ENCODE measurements at places on chromosomes 1 and 21.

DNA sequence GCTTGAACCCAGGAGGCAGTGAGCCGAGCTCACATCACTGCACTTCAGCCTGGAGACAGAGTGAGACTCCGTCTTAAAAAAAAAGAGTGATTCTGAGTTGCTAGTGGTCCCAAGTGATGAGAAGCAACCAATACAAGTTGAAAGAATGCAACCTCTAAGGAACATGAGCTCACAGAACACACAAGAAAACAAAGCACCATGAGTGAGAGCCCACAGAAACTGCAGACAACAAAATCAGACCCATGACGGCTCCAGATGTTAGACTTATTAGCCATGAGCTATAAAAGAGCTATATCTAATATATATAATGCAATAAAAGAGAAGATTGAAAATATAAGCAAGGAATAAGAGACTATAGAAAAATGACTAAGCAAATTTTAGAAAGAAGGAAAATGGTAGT lies 50.0 kb downstream of the MATN1 start:
- no peak for DNase-seq

GRCh38 chr1:33007190-33008050 lies 29.3 kb downstream of the AK2 start:
- no peak for DNase-seq

DNA sequence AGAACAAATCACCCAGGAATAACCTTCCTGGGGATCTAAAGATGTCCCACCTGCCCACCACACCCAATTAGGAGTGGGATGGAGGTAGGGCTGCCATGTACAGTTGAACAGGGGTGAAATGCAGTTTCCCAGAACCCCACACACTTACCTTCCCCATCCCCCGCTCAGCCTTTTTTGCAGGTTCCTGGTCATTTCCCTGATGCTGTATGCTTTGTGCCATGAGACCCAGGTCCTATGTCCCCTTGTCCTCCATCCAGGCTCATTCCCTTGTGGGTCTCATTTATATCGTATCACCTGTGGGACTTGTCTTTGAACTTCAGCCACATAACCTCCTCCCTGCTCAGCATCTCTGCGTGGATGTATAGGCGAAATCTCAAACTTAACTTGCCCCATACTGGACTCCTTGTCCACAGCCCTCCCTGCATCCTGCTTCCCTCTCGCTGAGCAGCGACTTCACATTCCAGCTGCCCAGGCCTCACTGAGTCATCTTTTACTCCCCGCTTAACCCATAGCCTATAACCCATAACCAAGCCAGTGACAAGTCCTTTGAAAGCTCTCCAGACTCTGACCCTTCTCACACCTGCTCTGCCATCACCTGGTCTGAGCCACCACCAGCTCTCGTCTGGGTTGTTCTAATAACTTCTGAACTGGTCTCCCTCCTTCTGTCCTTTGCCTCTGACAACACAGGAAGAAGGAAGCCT lies 4.7 kb downstream of the LDLRAD2 start:
- peak; percentile 15 for DNase-seq

- DNase-seq, result peak; percentile 69
These were observed 40.4 kb downstream of the KIAA0040 start for GRCh38 chr1:175152006-175152652.

DNA sequence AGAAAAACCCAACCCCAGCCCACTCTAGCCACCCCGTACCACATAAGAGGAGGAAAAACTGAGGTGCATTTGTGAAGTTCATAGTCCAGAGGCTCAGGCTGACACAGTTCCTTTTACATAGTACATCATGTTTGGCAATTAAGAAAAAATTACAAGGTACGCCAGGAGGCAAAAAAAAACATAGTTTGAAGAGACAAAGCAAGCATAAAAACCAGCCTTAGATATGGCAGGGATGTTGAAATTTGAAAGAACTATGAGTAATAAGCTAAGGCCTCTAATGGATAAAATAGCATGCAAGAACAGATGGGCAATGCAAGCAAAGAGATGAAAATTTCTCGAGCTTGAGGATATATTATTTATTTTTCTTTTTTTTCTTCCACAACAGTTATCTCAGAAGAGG lies 31.9 kb downstream of the MIXL1 start:
- no peak for DNase-seq

GRCh38 chr1:184051138-184051484 lies 419 bp upstream of the TSEN15 start:
- DNase-seq, result no peak

DNA sequence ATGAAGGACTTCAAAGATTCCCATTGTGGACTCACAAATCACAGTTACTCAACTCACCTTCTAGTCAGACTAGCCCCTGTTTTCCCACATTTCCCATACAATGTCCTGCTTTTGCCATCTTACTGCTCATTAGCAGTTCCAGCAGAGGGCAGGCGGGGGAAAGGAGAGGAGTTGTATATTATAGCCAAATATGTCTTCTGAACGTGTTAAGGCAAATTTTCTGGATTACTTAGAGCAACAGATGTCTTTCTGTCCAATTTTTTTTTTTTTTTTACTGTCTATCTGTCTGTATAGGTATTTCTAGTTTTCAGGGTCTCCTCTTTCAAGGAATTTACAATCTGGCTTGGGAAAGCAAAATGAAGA lies 29.9 kb upstream of the DDAH1 start:
- DNase-seq, result no peak
